ENCODE measurements at places on chromosomes 12 and 14. TPM values are rescaled to one million over a fixed set of nuclear protein-coding genes. Genes with fewer than 3 reads are reported as not detected.

- peak; percentile 76 for DNase-seq
Measured at GRCh38 chr14:61558271-61558670, 137.0 kb upstream of the HIF1A start.

Gene NCKAP5L
- 5.0 TPM for total RNA-seq

DNA sequence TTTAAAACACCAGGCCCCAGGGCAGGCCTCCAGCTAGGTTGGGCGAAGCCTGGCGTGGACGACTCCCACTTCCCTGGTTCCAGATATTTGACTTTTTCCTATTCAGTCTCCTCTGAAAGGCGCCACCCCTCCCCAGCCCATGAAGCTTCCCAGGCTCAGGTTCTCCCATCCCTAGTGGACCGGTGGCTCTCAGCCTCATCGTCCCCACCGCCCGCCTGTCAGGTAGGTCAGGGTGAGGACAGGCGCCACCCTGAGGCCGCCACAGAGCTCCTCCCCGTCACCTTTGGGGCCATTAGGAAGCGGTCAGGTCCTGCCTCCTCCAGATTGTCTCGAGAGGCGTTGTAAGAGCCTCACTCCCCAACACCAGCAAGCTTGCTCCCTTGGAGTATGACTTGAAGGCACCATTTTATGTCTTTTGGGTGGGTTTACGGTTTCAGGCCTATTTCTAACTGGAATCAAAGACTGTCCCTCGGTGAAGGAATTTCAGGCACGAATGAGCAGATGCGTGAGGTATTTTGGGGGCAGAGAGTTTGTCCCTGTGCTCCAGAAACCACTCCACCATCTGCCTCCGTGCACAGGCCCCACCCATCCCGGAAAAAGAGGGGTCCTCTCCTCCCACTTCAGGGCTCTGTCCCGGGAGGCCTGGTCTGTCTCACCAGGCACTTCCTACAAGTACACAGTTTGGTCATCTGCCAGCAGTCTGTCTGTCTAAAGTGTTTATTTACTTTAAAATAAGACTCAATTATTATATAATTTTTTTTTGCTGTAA is 55.6 kb downstream of the TSPAN9 start:
- DNase-seq: peak; percentile 76

Gene SMCO2
- not detected for total RNA-seq

GRCh38 chr14:100268591-100269207 is 29.8 kb downstream of the YY1 start:
- DNase-seq: no peak

- no peak for DNase-seq
Measured at GRCh38 chr14:106185837-106186233, 659.5 kb downstream of the TMEM121 start.

DNA sequence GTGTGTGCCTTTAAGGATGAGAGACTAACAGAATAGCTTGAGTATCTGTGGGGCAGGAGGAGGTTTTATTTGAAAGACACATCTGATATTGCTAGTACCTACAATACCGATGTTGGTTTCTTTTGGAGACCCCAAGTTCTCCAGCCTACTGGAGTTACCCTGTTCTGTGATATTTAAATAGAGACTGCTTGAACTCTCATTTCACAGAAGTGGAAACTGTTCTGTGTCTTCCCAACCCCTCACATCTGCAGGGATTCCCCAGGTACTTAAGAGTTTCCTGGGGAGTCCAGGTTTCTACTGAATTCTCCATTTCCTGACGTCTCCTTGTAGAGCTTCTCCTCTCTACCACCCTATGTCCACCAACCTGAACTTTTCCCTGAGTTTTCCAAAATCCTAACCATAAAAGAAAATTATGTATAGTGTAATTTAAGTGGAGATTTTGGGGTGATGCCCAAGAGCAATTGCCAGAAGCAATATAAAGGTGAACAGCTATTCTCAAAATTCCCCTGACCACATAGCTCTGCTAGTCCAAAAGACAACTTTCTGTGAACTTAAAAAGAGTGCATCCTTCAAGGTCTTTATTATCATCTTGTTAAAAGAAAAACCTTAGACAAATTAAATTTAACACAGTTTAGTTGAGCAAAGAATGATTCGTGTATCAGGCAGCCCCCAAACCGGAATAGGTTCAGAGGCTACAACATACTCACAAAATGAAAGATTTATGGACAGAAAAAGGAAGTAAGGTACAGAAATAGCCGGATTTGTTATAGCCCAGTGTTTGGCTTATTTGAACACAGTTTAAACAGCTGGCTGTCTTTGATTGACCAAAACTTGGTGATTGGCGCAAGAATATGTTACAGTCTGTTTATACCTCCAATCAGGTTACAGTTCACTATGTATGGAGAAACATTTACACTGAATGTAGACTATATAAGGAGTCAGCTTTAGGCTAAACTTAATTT is 373.4 kb downstream of the NUAK1 start:
- DNase-seq: no peak

Gene GPR135
- total RNA-seq: 0.68 TPM

DNA sequence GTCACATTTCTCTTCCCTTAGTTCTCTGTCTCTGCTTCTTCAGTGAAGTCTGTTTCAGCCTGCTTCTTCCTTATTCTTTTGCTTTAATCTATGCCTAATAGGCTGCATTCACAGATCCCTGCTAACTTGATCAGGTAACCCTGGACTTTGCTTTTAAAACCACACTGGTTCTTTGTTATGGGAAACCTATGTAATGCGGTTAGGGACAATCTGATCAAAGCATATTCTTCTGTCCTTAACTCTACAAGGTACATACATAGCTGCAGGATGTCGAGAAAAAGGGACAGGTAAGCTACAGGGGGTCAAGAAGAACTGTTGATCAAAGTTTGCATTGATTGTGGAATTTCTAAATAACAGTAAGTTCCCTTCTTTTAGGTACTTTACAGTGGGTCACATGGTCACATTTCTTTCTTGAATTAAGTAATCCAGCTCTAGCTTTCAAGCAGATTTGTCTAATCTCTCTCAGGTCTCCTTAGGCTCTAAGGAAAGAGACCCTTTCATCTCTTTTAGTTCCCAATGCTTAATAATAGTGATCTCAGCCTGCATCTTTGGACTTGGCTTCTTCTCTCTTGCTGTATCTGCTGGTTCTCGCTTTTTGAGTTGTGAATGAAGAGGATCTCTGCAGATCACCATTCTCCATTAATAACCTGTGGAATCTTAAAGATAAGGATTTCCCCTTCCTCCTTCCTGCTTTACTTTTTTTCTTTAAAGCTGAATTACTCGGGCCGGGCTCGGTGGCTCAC is 3.8 kb downstream of the COPZ1 start:
- DNase-seq: no peak

DNA sequence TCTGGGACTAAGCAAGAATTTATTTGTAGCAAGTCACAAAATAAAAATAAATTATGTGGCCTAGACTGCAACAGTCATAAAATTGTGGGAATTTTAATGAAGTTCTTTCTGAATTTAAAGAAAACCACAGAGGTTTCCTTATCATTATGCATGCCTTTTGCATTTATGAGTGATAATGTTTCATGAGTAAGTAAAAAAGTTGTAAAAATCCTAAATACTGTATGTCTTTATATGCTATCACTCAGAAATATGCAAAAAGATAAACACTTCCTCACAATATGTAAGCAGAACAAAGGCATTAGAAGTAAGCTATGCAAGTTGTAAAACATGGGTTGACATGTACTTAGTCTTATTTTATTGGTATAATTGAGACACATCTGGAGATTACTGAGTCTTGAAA is 239.4 kb upstream of the PDE3A start:
- DNase-seq: no peak

Gene LGR5
- not detected for total RNA-seq

Gene LMO3
- total RNA-seq: not detected

- no peak for DNase-seq
Measured at GRCh38 chr14:67553547-67553946, 20.5 kb downstream of the PLEKHH1 start.

DNA sequence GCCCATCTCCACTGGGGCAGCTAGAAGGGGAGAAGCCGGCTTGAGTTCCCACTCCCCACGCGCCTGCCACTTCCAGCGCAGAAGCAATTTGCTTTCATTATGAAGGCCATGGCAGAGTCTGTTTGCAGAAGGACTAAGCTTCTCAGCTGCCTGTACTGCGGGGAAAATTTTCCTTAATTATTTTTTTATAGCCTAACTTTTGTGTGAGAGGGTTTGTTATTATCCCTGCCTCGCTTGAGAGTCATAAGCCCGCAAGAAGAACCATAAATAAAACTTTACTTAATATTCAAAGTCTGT is 56.0 kb upstream of the DLK1 start:
- no peak for DNase-seq

Gene IL31
- not detected for total RNA-seq

GRCh38 chr14:67859169-67859749 is 39.7 kb downstream of the RAD51B start:
- DNase-seq: no peak

DNA sequence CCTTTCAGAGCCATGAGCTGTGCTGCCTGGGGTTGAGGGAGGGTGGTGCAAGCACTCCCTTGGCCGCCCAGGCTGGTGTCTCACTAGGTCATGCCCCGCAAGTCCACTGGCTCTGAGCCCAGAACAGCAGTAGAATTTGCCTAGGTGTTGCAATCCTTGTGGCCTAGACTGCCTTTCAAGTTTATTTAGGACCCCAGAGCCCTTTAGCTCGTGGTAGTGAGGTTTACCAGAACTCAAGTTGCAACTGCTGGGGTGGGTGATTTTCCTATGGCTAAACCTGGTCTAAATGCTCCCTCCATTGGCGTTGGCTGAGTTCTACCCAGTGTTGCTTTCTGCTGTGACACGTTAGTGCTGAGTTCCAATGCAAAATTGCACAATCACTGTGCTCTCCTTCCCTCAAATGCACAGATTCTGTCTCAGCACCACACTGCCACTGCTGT is 287.2 kb downstream of the BCAT1 start:
- DNase-seq: peak; percentile 80

DNA sequence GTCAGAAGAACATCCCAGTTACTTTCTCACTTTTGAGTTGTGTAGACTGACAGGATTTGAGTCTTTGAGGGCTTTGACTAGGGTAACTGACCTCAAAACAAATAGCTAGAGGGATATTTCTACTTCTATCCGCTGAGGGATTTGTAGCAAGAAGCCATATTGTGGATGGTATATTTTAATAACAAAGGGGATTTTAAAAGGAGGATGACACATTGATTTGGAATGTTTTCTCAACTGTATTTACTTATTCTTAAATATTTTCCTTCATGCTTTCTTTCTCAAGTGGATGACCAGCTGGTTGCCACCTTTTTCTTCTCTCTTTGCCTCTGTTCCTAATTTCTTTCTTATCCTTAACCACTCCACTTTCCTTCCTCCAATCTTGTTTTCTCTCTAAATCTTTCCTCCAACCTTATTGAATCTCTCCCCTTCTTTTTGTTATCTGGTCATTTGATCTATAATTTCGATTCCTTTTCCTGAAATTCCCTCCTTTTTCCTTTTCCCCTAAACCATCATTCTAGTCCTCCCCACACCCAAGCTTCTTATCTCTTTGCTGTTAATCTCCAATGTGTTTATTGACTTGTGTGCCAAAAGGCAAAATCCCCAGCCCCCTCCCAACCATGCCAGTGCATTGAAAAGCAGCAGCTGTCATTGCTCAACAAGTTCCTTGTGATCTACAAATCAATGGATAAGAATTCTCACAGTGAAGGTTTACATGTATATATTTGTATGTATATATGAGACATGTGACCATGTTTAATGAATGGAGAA is 411.6 kb downstream of the RAD51B start:
- peak; percentile 64 for DNase-seq

DNA sequence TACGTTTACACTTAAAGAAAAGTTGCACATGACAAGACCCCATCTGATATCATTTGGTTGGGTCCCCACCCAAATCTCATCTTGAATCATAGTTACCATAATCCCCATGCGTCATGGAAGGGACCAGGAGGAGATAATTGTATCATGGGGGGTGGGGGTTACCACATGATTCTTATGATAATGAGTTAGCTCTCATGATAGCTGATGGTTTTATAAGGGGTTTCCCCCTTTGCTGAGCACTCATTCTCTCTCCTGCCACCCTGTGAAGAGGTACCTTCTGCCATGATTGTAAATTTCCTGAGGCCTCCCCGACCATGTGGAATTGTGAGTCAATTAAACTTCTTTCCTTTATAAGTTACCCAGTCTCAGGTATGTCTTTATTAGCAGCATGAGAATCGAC is 60.3 kb downstream of the PHLDA1 start:
- DNase-seq: no peak

Gene TMTC2
- 1.2 TPM for total RNA-seq

Gene PZP
- total RNA-seq: not detected

DNA sequence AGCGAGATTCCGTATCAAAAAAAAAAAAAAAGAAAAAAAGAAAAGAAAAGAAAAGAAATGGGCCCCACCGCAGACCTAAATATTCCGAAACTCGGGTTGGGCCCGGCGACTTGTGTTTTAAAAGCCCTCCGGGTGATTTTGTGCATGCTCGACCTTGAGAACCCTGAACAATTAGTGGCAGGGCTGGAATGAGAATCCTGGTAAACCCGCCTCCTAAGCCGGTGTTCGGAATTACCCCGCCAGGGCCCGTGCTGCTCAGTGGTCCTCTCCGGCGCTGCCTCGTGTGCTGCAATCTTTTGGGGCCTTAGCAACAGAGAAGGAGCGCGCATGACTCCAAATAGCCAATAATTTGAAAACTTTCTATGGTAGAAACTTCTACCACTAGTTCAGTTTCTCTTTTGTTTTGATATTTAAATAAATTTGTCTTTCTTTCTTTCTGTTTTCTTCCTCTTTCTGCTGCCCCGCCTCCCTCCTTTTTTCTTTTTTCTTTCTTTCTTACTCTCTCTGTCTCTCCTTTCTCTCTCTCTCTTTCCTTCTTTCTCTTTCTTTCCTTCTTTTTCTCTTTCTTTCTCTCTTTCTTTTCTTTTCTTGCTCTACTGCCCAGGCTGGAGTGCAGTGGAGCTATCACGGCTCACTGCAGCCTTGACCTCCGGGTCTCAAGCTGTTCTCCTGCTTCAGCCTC is 1.5 kb upstream of the GALNT6 start:
- peak; percentile 78 for DNase-seq

- no peak for DNase-seq
Measured at GRCh38 chr14:67345583-67345982, 14.0 kb downstream of the ATP6V1D start.

Gene EFS
- total RNA-seq: 2.8 TPM

- no peak for DNase-seq
Measured at GRCh38 chr12:14424545-14424944, 59.1 kb downstream of the ATF7IP start.

Gene SLC10A1
- total RNA-seq: not detected

DNA sequence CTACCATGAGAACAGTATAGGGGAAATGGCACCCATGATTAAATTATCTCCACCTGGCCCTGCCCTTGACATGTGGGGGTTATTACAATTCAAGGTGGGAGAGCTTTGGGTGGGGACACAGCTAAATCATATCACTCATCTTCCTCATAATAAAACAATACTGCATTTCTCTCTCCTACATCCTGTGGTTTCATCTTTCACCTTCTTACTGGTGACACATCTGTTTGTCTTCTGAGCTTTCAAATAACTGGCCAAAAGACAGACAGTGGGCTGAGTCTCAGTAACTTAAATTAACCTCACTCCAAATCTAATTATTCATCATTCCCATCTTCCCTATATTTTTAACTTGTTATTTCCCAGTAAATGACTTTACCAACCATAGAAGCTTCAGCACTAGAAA is 729.7 kb upstream of the USP15 start:
- no peak for DNase-seq

Measured in RPMI7951 (cell line).